ENCODE measurements at places on chromosomes 11 and 22.

- DNase-seq, result no peak
Measured at GRCh38 chr22:50422961-50423815, 51.6 kb downstream of the SBF1 start.

GRCh38 chr11:62560566-62561103 is 13.1 kb downstream of the EEF1G start:
- DNase-seq, result peak; percentile 73

DNA sequence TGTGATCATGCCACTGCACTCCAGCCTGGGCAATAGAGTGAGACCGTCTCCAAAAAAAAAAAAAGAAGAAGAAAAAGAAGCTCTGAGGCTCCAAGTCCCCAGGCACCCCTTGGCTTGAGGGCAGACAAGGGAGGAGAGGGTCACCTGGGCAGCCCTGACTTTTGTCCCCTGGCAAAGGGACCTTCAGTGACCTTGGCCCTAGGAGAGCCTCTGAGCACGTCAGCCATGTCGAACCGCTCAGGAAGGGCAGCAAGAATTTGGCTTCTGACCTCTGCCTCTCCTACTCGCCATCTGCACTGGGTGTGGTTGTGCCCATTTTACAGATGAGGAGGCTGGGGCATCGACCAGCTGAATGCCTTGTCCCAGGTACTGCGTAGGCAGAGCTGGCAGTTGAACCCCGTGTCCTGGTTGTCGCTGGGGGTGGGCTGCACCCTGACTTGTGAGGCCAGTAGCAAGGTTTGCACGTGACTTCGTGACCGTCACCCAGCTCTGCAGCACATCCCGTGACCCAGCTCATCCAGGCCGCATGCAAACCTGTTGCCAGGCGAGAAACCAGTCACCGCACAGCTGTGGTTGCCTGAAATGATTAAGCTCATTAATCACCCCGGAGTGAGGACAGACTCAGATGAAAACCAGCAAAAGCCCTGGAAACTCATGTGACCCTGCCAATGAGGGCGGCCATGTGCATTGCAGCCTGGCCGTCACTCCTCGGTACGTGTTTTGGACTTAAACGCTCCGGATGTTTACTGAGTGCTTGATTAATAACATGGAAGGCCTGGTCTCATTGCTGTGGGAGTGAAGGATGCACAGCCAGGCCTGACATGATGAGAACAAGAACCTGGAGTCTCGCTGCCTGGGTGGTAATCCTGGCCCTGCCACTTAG is 47.7 kb upstream of the PPP6R3 start:
- DNase-seq, result no peak

DNA sequence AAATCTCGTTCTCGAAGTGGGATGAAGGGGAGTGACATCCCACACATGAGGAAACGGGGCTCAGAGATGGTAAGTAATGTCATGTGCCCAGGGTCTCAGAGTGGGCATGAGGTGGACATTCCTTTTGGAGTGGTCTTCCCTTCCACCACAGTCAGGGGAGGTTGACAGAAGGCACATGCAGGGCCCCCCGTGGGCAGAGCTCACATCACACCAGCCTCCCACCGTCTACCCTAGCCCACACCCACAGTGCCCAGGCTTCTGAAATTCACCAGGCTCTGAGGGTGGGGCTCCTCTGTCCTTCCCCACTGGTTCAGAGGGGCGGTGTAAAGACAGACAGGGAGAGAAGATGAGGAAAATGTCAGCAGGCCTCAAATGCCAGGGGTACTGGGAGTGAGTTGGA is 41.1 kb upstream of the TIMP3 start:
- DNase-seq, result no peak

DNA sequence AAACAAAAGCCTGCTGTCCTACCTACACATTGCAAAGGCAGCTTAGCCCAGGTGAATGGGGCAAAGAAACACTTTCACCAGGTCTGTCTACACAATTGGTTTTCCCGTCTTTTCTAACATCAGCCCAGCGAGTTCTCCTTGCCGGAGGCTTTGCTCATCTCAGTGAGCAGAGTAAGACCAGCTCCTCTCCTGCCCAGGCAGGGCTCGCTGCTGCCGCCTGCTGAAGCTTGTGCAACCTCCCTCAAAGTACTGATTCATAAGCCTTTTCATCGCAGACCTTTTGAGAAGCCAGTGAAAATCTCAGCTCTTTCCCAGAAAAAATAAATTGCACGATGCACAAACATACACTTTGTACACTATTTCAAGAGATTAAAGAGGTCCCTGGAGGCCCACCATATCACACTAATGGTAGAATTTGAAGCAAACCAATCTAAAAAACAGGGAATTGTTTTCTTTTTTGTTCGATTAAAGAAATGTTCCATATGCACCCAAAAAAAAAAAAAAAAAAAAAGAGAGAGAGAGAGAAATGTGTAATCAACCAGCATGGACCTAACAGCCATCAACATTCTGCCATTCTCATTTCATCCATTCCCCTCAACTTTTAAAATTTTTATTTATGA is 328.1 kb upstream of the MPPED2 start:
- DNase-seq, result no peak

DNA sequence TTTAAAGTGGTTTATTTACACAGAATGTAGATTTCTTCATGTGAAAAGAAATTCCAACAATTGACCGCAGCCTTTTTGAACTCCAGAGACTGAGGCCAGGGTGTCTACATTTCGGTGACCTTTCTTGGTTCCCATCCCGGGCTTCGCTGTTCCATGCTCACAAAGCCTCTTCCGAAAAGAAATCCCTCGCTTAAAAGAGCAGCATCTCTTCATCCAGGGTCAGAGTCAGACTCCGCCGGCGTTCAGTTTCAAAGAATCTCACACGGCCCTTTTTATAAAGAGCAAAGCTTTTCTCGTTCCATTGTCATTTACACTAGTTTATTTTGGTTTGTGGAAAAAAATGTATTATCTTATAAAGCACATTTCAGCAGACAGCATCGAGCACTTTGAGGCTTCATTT is 530.6 kb upstream of the B3GAT1 start:
- no peak for DNase-seq

DNA sequence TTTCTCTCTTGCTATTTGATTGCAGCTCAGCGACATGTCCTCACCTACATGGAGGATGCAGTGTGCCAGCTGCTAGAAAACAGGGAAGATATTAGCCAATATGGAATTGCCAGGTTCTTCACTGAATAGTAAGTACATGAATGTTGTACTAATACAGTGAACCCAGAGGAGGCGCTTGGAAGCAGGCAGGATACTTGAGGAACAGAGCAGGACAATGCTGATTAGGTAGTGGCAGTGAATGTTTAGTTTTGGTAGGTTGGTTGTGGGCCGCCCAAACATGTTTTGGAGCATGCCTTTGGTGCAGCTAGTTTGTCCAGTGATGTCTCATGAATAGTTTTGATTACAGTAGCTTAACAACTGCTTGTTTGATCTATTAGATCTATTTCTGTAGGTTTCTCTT is 50.6 kb downstream of the CSTPP1 start:
- no peak for DNase-seq

DNA sequence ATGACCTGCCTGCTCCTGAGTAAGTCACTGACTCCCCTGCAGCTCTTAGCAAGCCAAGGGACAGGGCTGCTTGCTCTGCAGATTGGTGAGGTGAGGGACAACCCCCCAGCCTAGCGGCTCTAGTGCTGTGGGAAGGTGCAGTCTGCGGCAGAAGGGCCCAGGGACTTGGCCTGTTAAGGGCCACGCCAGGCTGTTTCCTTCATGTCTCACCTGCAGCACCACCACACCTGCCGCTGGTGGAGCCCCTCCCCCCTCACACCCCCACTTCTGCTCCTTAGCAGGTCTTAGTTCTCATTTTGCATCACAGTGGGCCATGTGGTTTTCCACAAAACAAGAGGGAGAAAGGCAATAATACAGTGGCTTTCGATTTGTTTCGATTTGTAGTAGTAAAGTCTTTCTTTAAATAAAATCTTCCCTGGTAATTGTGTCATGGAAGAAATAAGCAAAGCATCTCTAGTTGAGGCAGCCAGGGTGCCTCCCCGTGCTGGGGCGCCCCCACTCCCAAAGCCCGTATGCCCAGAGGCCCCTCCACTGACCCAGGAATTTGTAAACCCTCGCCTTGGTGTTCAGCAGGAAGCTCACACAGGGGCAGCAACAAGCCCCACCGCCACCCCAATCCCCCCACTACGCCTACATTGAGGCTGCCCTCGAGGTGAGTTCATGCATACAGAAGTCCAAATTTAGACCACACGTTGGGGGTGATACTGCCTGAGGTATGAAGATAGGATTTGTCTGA is 86.5 kb upstream of the CLDN5 start:
- no peak for DNase-seq

- no peak for DNase-seq
Measured at GRCh38 chr11:124610295-124610694, 933 bp upstream of the PANX3 start.

DNA sequence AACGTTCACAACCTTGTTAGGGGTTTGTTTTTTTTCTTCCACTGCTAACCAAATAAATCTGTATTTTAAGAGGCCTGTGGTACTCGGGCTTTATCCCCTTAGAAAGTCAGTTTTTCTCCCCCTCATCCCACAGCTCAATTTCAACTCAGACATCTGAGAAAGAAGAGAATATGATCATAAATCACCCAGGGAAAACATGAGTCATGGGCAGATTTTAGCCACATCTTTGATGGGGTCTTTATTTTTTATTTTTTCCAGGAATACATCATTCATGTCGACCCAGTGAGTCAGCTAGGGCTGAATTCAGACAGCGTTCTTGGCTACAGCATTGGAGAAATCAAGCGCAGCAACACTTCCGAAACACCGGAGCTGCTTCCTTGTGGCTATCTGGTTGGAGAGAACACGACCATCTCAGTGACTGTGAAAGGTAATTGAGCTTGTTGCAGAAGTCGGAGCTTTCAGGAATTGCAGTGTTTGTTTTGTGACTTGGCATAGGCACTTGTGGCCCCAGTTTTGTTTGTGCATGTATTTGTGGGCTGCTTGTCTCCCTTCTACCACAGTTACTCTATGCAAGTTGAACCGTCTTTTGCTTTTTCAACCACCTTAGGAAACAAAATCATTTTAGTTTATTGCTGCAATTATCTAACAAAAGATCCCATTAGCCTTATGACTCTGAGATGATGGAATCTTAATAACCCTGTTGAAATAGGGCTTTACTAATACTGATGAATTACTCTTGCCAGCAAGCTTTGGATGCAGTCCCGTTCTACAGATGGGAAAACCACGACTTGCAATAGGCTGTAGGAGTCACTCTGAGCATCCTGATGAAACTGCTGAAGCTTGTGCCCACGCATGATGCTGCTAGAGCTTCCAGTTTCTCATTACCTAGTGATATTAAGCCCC is 62.7 kb downstream of the DBX1 start:
- DNase-seq, result no peak

GRCh38 chr11:19868871-19869270 is 156.2 kb downstream of the NAV2 start:
- no peak for DNase-seq

DNA sequence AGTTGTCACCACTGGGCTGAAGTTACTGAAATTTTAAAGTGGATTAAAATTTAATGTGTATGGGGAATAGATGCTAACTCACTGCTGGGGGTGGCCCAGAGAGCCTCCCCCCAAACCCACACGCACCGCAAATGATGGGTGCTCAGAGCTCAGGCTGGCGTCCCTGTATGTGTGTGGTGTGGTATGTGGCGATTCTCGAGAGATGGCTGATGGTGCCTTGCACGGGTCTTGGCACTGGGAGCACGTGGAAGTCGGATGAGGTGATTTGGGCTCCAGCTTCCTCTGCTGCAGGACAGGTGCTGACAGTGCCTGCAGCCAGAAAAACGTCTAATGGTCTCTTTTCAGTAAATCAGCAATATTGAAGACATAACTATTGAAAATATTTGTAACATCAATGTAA is 1473.3 kb downstream of the TBC1D22A start:
- DNase-seq, result no peak

GRCh38 chr22:30354644-30355043 is 2.0 kb downstream of the SF3A1 start:
- DNase-seq, result no peak

- no peak for DNase-seq
Measured at GRCh38 chr11:73262851-73263495, 9.2 kb upstream of the P2RY6 start.

- DNase-seq, result no peak
Measured at GRCh38 chr22:29370537-29370936, 17.8 kb downstream of the AP1B1 start.

DNA sequence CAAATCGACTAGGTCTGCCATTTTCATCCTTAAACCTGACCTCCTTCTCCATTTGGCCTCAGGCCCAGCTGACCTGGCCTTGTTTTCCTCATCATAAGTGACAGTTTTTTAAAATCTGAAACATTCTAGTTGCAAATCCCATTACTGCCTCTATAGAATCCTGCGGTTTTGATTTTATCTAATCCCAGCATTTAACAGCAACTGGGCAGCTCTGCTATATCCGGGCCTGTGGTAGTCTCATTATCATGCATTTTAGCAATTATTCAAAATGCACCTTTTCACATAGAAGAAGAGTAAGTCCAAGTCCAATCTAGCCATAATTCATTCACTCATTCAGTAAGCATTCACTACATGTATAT is 28.6 kb upstream of the BIRC3 start:
- DNase-seq, result no peak
